Stimulated activated CD4-positive, alpha-beta T cell treated with anti-CD3 and anti-CD28 coated beads, Interleukin-12 subunit alpha, Interleukin-12 subunit beta, amount 100 ng/mL, for 24 hours (primary cell): ENCODE measurements at places on chromosomes 13 and 19.

GRCh38 chr13:40615619-40616018 is 50.8 kb downstream of the FOXO1 start:
- DNase-seq, result no peak

DNA sequence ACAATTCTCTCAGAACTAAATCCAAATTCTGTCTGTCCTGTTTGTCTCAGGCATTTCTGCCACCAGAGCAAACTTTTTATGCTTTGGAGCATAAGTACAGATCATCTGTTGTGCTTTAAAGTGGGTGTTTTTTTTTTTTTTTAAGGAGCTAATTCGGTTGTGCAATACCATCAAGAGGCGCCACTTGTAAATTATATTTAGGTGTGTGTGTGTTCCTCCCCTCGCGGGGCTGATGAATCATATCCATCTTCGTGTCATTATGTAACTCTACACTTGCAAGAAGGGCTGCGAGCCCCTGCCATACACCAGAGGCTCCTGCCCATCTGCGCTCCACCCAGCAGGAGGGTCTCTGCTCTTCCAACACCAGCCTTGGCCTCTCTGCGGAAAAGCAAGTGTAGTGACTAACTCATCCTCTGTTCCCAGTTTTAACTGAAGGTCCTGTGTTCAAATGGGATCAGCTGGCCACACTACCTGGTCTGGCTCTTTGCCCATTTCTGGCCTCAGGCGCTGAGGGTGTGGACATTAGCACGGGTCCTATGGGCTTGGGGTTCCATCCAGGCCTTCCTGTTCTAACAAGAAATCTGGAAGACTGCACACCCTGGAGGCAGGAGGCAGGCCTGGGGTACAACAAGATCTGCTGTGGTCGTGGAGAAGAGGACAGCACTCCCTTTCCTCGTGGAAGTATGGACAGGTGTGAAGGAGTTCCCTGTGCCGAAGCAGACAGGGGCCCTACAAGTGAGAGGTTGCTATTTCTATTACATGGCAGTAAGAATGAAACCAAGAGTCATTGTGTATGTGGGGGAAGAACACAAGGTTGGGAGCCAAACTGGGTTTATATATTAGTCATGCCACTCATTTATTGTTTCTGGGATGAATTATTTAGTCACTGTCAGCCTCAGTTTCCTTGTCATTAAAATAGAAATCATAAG is 96.1 kb upstream of the MBNL2 start:
- DNase-seq, result no peak

GRCh38 chr13:27980280-27980998 is 8.1 kb downstream of the URAD start:
- no peak for DNase-seq

GRCh38 chr13:19646063-19646462 is 12.6 kb downstream of the MPHOSPH8 start:
- no peak for DNase-seq

GRCh38 chr13:97659602-97660001 is 225.6 kb downstream of the RAP2A start:
- DNase-seq, result no peak

DNA sequence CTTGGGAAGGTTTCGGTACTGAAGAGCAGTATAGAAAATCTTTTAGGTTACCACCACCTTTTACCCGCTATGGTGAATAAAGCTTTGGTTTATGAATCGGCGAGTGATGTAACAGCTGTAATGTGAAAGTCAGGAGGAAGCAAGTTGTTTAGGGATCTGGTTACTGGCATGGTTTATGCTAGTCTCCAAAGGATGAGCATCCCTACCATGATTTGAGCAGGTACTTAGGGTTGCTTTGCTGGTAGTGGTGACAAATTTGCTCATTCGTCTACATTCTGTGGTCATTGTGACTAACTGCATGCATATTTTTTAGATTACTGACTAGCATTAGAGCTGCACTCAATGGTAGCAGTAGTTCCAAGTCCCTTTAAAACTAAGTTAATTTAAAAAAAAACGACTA is 104.1 kb downstream of the FRY start:
- no peak for DNase-seq
